ENCODE measurements at places on chromosomes 1 and 21.

DNA sequence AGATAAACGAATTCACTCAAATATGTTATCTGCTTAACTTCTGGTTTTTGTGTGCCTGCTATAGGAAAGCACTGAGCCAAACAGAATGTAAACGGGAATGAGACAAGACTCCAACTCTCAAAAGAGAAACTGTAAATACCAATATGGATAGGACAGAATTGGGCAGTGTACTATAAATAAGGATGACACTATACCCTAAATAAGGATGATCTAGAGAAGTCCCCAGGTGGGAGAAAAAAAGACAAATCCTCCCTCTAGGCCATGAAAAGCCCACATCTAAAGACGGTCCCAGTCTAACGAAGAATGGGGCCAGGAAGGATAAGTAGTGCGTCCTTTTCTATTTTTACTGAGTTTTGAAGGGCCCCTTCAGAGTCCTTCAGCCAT, 1.5 kb upstream of the GABPB2 start:
- DNase-seq, result no peak

- no peak for DNase-seq
Measured at GRCh38 chr1:55049914-55050278, 10.5 kb downstream of the PCSK9 start.

GRCh38 chr1:89088572-89088971, 23.6 kb upstream of the GBP1 start:
- DNase-seq, result no peak

- no peak for DNase-seq
Measured at GRCh38 chr1:161772397-161772796, 6.3 kb downstream of the ATF6 start.

- DNase-seq, result no peak
Measured at GRCh38 chr1:24748191-24749121, 3.2 kb downstream of the CLIC4 start.

DNA sequence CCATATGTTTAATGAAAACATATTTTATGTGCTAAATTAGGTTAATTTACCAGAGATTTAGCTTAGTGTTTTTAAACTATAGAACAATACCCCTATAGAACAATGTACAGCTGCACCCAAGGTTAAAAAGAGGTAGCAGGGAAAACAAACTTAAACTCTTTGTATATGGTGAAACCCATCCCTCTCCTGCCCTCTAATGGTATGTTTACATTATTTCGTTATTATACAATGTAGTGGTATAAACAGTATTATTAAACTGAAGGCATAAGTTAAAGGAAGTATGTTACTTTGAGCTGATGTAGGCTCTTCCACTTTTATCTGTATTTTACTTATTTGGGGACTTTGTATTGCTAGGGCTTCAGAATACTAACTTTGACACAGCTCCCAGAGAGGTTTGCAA, 16.7 kb upstream of the ZYG11A start:
- no peak for DNase-seq

DNA sequence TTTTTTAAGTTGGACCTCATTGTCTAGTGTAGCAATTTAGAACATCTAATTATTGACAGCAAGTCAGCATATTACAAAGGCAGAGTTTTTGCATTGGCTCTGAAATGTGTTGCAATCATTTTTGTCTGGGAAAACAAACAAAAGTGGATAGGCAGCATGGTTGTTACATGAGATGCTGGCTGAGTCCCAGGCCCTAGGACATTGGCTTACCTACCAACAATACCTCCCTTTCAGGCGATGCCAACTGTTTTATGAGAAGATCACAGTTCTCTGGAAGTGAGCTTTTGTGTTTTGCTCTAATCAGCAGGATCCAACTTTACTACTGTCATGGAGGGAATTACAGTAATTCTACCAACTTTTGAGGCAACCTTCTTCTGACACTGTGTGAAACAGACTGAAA, 71.5 kb upstream of the CXADR start:
- no peak for DNase-seq

GRCh38 chr1:66532798-66533783, 862 bp upstream of the SGIP1 start:
- DNase-seq, result no peak

DNA sequence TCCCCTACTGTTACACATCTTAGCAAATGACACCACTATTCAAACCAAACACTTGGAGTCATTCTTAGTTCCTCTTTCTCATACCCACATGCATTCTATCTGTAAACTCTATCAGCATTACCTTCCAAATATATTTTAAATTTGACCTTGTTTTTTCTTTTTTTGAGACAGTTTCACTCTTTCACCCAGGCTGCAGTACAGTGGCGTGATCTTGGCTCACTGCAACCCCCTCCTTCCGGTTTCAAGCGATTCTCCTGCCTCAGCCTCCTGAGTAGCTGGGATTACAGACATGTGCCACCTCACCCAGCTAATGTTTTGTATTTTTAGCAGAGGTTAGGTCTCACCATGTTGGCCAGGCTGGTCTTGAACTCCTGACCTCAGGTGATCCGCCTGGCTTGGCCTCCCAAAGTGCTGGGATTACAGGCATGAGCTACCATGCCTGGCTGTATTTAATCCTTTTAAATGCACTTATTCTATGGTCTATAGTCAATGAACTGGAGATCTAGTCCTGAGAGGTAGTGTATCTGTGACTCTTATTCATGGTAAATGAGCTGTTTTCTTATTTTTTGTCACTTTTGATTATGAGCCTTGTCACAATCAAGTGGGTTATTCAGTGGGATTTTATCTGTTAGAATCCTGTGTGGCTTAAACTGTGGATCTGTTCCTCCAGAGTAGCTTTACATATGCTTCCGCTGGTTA, 73.1 kb downstream of the GATAD2B start:
- DNase-seq, result no peak

DNA sequence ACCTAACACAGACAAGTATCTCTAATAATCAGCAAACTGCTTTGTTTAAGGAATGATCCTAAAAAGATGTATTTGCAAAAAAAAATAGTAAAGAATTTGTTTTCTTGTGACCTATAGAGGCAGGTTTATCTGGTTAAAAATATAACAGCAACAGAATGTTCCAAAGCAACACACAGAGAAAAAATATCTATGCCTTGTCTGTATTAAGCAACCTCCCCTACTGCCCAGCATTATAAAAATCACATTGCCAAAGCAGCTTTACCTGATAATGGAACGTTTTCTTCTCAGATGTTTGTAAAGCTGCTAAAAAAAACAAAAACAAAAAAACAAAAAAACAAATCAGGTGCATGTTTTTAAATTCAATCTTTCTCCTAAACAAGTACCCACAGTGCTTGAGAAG, 24.7 kb downstream of the PALMD start:
- DNase-seq, result no peak

GRCh38 chr1:192153276-192153675, 5.0 kb upstream of the RGS18 start:
- DNase-seq, result no peak

GRCh38 chr1:156901966-156902915, 8.7 kb downstream of the PEAR1 start:
- no peak for DNase-seq

- DNase-seq, result no peak
Measured at GRCh38 chr21:30072496-30072895, 94.1 kb downstream of the CLDN17 start.

DNA sequence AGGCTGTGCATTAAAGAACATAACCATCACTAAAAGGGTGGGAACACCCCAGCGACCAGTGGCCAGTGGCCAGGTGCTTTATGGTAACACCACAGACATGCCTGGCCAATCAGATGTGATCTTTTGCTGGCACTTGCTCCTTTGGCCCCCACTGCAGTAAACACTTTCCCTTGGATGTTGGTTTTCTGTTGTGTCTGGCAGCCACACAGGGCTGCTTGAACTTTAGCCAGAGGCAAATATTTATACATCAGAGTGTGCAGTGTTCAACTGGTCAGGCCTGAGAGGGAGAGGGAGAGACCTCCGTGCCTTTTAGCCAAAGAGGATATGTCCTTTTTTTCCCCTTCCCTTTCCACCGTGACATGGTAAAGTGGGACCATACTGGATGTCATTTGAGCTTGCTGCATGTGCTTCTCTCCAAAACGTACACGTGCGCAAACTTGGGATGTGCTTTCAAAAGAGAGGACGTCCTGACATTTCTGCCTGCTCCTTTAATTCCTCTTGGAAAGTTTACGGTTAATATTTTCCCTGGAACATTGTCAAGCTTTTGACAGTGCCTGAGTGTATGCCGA, 101.2 kb downstream of the NFIA start:
- DNase-seq, result no peak

DNA sequence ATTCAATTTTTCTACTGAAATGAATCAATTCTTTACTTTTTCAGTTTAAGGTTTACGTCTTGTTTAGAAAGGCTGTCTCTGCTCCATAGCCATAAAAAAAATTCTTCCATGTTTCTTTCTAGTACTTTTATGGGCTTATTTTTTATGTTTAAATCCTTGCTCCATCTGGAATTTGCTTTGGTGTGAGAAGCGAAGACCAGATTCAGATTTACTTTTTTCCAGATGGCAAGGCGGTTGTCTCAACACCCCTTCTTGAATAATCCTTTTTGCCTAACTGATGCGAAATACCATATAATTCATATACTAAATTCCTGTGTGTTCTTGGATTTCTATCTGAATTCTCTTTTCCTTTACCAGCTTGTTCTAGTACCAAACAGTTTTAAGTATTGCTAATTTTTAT, 101.5 kb downstream of the C1orf94 start:
- DNase-seq, result no peak

DNA sequence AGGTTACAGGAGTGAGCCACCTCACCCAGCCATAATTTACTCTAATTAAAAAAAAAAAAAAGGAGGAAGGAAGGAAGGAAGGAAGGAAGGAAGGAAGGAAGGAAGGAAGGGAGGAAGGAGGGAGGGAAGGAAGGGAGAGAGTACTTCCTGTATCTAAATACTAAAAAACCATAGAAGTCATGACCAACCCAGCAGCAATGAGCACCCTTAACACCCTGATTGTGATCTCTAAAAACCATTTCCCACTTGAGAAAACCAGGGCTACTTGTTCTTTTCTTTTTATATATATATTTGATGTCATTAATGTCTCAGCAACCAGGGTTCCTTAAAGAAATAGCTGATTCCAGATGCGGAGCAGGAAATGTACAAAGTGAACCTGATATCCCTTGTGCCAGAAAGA, 31.2 kb downstream of the ARID4B start:
- DNase-seq, result no peak

DNA sequence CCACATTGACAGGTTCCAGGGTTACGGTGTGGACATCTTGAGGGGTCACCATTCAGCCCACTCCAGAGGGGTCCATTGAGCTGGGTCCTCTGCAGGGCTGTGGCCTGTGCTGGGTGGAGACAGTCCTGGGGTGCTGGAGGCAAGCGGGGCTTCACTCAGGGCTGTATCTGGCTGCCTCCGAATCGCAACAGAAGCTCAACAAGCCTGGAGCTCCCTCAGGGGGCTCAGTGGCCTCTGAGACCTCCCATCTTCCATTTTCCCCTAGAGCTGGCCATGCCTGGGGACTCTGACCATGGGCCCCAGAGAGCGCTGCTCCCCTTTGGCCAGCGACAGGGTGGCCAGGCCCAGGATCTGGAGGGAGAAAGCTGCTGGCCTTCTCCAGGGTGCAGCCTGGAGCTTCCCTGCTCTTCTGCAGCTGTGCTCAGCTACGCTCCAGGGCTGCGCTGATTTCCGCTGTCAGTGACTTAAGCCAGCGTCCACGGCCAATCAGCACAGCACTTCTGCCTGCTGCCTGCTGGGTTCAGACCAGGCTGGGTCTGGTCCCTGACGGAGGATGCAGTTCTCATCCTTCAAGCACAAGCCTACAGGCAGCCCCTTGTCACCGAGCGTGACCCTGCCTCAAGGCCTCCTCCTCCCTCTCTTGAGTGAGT, 45.0 kb upstream of the ADARB1 start:
- DNase-seq, result no peak

DNA sequence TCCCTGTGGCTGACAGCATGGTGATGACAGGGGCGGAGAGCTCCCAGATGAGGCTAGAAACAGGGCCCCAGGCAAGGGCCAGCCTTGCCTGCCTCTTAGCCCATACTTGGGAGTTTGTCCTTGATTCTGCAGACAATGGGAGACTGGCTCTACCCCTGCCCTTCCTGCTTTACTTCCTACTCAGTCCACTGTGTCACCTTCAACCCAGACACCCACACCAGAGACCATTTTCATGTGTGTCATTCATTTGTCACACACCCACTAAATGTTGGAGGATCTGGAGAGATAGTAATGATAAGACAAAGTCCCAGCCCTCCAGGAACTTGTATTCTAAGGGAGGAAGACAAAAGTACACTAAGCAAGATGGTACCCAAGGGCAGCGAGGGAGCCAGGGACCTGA, 43.7 kb downstream of the SYT6 start:
- DNase-seq, result no peak

GRCh38 chr1:227777646-227778045, 37.8 kb upstream of the PRSS38 start:
- no peak for DNase-seq

GRCh38 chr21:19198801-19199200, 795.2 kb upstream of the TMPRSS15 start:
- no peak for DNase-seq

- DNase-seq, result no peak
Measured at GRCh38 chr1:82001345-82001744, 200.6 kb downstream of the ADGRL2 start.

GRCh38 chr1:93111561-93111960, 32.5 kb downstream of the MTF2 start:
- DNase-seq, result no peak

DNA sequence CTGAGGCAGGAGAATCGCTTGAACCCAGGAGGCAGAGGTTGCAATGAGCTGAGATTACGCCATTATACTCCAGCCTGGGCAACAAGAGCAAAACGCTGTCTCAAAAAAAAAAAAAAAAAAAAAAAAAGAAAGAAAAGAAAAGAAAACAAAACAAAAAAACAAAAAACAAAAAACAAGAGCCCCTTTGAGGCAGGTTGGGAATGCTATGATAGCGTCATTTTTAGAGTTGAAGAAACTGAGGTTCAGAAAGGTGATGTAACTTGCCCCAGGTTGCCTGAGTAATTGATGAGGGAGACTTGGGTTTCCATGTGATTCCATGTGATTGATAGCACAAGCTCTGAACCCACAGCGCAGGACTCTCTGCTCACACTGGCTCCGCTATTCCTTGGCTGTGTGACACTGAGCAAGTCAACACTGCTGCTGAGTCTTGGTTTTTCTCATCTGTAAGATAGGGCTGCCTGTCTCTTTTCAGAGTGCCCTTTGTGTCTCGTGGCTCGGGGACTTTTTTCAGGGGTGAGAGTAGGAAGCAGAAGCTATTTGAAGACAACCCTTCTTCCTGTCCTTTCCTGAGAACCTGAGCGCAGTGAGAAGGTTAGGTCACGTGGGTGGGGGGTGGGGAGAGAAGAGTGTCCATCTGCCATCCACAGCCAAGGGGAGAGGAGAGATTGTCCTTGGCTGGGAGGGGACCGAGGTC, 2.5 kb downstream of the CNR2 start:
- no peak for DNase-seq

DNA sequence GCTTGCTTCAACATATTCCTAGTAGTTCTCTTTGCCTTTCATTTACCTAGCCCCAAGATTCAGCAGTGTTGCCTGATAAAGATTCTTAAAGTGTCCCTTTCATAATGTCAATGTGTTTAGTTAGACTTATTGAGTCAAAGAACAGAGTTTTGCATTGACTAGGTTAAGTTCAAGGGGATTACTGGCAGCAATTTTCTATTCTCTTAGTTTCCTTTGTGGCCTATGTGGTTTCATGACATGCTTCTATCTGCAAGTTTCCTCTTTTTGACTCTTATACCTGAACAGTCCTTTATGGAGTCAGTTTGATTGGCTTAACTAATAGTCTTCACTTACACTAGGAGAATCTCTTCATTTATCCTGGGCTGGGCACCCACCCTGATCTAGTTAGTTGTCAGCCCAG, 151.3 kb downstream of the ADGRL4 start:
- DNase-seq, result no peak
